GM23338 (cell line): ENCODE measurements at places on chromosomes 7 and 10. TPM values are rescaled to one million over a fixed set of nuclear protein-coding genes. Genes with fewer than 3 reads are reported as not detected.

- no peak for DNase-seq
These were observed 55.0 kb downstream of the CAV1 start for GRCh38 chr7:116579835-116580234.

DNA sequence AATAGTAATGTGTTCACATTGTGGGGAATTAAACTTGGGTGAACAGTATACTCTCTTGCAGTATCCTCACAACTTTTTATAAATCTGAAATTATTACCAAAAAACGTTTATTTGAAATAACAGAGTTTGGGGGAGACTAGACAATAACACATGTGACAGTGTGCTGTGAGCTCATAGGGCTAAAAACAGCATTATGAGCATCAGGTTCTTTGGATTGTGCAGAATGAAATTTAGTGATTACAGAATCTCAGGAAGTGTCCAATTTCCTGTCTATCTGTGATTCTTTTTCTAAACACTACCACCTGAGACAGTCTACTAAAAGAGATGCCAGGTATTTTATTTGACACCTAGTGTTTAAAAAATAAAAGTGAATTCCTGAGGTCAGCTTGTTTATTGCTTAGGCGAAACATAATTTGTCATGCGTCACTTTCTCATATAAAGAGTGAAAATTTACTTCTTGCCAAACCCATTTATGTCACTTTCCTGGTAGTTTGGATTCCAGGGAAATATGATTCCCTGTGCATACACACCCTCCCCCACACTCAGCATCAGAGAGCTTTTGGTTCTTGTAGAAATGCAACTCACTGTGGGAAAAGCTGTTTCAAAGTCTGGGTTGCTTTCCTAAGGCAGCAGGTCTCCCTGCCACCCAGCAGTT, 71.2 kb downstream of the AOAH start:
- DNase-seq: no peak

DNA sequence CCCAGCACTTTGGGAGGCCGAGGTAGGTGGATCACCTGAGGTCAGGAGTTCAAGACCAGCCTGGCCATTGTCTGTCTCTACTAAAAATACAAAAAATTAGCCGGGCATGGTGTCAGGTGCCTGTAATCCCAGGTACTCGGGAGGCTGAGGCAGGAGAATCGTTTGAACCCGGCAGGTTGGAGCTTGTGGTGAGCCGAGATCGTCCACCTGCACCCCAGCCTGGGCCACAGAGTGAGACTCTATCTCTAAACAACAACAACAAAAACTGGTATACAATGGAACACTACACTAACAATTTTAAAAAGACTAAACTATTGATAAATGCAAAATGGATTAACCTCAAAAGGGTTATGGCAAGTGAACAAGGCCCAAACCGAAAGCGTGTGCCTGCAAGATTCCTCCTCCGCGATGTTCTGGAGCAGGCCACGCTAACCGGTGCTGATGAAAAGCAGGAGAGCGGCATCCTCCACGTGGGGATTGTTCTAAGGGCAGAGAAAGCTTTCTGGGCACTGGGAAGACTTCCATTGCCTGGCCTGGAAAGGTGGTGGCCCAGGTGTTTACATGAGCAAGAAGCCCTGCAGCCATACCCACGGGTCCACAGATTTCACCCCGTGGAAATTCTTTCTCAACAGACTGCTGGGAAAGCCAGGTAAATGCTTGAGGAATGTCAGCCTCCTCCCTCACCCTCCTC, 53.8 kb downstream of the PDGFA start:
- no peak for DNase-seq

DNA sequence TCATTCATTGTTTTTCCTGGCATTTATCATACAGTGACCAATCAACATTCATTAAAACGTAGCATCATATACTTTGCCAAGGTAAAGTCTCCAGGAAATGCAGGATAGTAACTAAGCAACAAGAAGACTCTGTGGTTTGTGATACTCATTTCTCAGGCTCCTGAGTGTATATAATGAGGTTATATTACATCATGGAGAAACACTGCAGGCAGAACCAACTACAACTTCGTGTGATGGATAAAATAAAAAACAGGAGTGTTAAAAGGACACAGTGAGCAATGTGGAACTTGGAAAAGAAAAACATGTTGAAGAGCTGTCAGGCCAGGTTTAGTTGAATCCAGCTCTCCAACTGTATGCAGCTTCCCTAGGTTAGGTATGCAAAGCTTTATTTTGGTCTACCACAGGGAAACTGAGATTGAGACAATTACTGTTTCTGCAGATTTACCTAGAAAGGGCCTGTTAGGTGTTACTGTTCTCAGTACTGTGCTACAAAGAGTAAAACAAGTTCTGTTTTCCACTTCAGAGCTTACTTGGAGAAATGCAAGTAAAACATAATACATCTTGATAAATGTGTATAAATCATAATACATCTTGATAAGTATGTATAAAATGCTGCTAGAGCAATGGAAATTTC, 7.8 kb upstream of the CCNY start:
- DNase-seq: no peak

DNA sequence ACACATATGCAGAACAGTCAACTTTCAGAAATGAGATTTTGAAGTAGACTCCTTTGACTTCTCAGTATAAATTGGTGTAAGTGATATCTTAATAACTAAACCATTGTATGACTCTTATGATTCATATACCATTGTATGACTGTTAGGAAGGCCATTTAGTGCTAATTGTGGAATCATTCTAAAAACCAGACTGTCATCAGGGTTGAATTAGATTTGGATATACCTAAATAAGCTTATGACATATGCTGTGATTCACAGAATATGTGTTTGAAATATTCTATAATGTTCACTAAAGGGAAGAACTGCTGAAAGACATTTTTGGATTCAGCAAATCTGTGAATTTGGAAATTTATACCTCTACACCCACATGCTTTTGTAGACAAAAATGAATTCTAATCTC, 438.1 kb downstream of the MDFIC start:
- no peak for DNase-seq

GRCh38 chr10:122981066-122981464, 864 bp downstream of the PSTK start:
- peak; percentile 69 for DNase-seq

DNA sequence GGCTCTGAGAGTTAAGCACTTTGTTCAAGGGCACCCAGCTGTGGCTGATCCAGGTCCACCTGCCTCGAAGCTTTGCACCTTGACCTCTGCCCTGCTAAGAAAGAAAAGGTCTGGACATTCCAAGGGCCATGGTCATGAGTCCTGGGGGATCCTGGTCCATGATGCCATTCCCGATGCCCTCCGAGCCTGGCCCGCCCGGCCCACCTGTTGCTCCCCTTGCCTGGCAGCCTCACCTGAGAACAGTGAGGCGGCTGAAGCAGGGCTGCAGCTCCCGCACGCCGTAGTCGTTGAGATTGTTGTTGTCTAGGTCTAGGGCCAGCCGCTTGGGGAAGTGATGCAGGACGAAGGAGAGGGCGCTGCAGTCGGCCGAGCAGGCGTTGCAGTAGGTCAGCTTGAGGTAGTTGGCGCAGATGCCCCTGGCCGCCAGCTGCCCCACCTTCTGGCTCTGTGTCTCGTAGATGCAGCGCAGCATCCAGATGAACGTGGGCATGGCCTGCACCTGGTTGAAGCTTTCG, 27.5 kb downstream of the NOD1 start:
- no peak for DNase-seq

- DNase-seq: peak; percentile 37
These were observed 640 bp upstream of the ZNF425 start for GRCh38 chr7:149126662-149127266.

- DNase-seq: no peak
These were observed 325.4 kb downstream of the GLRX3 start for GRCh38 chr10:130461631-130462030.

DNA sequence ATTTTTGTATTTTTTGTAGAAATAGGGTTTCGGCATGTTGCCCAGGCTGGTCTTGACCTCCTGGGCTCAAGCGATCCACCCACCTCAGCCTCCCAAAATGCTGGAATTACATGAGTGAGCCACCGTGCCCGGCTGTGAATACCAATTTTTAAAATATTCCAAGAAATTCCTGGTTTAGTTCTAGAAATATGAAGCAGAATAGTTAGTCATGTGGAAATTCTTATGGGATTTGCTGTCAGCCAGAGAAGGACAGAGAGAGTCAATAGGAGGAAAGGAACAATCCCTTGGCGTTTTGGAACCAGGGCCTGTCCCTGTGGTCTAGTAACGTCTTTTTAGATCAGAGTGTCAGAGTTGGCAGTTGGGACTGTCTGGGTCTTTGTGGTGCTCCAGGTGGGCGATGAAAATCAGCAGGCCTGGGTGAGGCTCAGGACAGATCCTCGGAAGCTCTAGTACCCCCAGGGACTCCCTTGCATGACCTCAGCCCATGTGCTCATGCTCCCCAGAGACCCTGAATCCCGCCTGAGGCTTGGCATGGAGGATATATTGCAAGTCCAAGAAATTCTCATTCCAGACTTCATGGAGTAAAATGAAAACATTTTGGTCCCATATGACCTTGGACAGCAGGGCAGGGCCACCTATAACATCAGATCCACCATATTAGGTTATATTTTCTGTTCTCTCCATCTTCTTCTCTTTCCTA, 7.8 kb downstream of the NODAL start:
- DNase-seq: no peak

- DNase-seq: no peak
These were observed 4.3 kb downstream of the TMEM273 start for GRCh38 chr10:49183596-49184542.

- no peak for DNase-seq
These were observed 6.2 kb downstream of the SFR1 start for GRCh38 chr10:104128214-104128613.

GRCh38 chr10:104104926-104105325, 17.0 kb upstream of the SFR1 start:
- DNase-seq: no peak

GRCh38 chr10:113865901-113866300, 11.4 kb downstream of the NHLRC2 start:
- DNase-seq: no peak

DNA sequence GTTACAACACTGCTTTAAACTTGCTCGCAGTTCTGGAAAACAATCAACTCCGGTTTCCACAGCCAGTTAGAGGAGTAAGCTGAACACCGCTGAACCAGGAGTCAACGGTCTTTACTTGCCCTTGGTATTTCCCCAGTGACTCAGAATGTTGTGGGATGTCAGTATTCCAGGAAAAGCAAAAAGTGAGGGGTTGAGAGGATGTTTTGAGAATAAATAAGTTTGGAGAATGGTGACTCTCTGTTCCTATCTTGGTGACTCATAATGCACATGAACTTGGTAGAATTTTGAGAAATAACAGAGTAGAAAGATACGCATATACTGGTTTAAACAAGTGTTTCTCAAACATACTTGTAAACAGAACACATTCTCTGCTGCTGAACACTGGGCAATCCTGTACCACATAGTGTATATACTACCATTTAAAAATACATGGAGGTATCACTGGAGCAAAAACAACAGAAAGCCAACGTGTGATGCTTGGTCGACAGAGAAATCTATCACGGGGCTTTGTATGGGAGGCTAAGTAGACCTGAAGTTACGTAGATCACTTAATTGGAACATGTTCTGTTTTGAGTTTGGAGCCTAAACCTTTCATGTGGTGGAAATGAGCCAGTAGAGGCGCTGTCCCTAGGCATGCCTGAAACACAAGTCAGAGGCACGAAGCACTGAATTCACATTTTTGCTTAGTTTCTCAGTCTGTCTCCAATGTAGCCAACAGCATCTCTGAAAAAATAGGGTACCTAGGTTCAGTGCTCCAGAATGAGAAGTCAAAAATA, 534.3 kb downstream of the PARD3 start:
- peak; percentile 50 for DNase-seq

Gene WNT8B
- 1.3 and 1.9 TPM in 2 replicates for total RNA-seq

Gene GSTO1
- 52.5 and 75.3 TPM in 2 replicates for total RNA-seq

Gene PRR15
- total RNA-seq: 15.5 and 17.4 TPM in 2 replicates

Gene ADAM12
- total RNA-seq: 0.16 and 0.87 TPM in 2 replicates

Gene CACNB2
- 3.8 and 5.9 TPM in 2 replicates for total RNA-seq

Gene ITPRID1
- 0.27 and 0.45 TPM in 2 replicates for total RNA-seq

Gene ASB15
- not detected in 2 replicates for total RNA-seq

Gene MMP21
- total RNA-seq: not detected in 2 replicates
